Stimulated activated CD4-positive, alpha-beta T cell treated with anti-CD3 and anti-CD28 coated beads, Interleukin-1b, Interleukin-23, amount 100 ng/mL, for 1 hour (primary cell): ENCODE measurements at places on chromosomes 4 and X.

GRCh38 chr4:73705721-73706120 lies 34.6 kb upstream of the CXCL8 start:
- DNase-seq, result no peak

- no peak for DNase-seq
Measured at GRCh38 chrX:71998836-71999509, 88.3 kb downstream of the NHSL2 start.

DNA sequence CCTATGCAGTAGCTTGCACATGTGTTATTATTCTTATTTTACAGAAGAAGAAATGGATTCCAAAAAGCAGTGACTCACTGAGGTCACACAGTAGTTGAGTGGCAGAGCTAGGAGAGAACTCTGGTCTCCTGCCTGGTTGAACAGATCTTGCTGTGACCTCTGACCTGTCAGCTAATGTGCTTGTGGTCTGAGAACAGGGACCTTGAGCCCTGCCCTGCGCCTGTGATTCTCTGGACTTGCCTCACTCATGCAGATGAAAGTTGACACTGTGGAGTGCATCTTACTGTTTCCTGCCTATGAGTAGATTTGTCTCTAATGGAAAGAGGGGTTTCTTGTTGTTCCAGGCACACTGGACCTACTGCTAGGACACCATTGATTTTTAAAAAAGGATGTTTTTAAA lies 32.3 kb downstream of the ETNPPL start:
- DNase-seq, result no peak

DNA sequence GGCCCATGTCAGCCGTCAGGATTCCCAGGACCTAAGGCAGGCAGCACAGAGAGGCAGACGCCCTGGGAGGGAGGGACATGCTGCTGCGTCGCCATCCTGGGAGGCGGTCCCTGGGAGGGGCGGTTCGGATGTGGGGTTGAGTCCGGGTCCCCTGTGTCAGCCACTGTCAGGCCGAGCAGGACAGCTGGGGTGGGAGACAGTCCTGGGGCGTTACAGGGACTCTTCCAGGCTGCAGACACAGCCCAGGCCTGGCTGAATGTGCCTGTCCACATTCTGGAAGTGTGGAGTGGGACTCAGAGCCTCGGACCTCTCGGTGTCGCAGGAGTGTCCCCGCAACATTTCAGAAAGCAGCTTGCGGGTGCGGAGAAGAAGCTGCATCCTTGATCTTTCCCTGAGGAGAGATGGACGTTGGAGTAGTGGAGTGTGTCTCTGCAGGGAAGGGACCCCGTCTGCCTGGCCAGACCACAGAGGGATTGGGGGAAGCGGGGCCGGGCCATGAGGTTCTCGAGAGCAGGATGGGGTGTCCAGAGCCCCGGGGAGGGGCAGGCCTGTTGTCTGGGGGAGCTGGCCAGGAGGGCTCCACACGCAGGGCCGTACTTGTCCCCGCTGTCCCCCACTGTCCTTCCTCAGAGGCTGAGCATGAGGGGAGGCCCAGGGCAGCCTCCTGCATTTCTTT lies 6.1 kb downstream of the AKAP17A start:
- no peak for DNase-seq

GRCh38 chr4:39750216-39750615 lies 52.3 kb downstream of the UBE2K start:
- DNase-seq, result no peak

DNA sequence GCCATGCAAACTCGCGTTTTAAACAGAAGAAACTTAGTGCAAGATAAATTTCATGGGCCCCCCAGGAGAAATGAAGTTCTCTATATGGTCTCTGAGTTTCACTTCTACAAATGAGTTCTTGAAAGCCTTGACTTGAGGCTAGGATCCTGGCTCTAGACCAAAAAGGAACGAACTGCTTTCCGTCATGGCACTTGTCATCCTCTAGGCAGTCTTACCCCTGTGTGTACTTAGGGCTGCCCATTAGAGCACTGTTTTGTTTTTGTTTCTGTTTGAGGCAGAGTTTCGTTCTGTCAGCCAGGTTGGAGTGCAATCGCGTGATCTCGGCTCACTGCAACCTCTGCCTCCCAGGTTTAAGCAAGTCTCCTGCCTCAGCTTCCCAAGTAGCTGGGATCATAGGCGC lies 29.0 kb downstream of the RNF4 start:
- no peak for DNase-seq

GRCh38 chrX:68749426-68749825 lies 79.4 kb upstream of the EFNB1 start:
- no peak for DNase-seq

DNA sequence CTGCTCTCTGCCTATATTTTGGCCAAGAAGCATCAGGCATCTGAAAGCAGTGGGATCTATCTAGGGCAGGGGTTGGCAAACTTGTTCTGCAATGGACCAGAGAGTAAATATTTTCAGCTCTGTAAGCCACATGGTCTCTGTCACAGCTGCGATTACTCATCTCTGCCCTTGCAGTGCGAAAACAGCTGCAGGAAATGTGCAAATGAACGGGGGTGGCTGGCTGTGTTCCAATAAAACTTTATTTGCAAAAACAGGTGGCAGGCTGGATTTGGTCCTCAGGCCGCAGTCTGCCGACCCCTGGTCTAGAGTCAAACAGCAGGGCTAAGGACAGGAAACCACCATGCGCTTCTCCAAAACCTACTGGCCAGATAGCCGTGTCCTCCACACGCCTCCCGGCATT lies 48.6 kb downstream of the ACOX3 start:
- no peak for DNase-seq

GRCh38 chr4:6937754-6938153 lies 28.1 kb downstream of the TBC1D14 start:
- no peak for DNase-seq

DNA sequence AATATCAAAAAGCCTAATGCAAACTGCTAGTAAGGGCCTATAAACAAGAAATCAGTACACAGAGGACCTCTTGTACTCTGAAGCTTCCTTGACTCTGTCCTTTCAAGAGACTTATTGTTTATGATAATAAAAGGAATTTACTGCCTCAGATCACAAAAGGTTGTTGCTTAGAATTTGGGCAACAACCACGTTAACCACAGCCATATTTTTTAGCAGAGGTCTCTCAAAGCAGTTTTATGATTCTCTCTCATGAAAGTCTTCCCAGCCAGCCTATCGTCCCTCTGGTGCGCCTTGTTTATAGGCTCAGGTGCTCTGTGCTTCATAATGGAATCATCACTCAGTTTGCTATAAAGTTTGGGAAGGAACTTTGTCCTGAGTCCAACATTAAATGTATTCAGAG lies 270.6 kb downstream of the RCHY1 start:
- no peak for DNase-seq

DNA sequence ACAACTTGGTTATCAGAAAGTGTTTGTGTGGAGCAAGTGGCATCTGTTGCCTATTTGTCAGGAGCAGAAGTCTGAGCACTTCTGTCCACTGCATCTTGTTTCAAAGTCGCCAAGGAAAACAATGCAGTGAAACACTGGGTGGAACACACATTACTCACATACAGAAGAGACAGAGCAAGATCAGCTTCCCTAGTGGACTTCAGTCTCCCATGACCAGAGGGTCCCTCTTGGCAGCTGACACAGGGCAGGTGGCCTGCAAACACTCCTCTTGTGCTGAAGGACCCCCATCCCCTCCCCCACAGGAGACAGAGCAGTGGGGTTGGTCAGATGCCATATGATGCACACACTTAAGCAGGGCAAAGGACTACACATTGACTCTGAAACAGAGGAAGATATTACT lies 3.6 kb upstream of the BBS12 start:
- DNase-seq, result no peak

- no peak for DNase-seq
Measured at GRCh38 chr4:157045507-157046127, 30.3 kb upstream of the GLRB start.

DNA sequence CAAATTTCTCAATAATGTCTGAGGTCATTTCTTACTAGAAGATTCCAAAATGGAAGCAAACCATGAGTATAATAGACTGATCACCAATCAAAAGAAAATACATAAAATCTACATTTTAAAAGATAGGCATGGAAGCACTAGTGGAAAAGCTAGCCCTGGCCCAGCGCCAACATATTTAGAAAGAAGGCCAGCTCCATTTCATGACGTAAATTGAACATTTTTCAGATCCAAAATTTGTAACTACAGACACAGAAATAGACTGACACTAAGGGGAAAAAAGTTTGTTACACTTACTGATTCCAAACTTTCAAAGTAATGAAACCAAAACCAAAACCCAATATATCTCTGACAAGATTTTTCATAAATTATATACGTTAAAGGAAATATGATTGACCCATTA lies 117.7 kb downstream of the ADAMTS3 start:
- no peak for DNase-seq

DNA sequence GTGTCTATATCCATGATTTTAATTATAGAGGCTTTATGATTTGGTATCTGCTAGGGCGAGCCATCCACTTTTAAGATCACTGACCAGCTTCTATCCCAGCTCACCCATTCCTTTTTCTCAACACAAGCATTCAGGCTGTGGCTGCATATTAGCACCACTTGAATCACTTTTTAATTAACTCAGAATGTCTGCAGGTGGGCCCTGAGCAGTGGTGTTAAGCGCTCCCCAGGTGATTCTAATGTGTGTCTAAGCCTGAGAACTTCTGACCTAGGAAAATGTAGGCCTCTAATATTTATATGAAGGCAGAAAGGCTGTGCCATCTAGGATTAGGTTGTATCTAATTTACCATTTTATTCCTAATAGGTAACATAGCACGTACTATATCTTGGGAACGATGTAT lies 19.8 kb upstream of the QRFPR start:
- no peak for DNase-seq

DNA sequence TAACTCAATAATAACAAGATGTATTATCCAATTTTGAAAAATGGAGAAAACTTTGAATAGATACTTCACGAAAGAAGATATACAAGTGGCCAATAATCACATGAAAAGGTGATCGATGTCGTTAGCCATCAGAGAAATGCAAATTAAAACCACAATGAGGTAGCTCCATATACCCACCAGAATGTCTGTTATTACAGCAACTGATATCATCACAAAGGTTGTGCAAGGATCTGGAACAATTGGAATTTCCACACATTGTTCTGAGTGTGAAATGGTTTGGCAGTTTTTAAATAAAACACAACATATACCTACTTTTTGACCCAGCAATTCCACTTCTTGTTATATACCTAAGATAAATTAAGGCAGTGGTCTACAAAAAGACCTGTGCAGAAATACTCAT lies 71.7 kb downstream of the IRS4 start:
- DNase-seq, result no peak

- DNase-seq, result no peak
Measured at GRCh38 chrX:11558972-11559371, 106.7 kb downstream of the ARHGAP6 start.

DNA sequence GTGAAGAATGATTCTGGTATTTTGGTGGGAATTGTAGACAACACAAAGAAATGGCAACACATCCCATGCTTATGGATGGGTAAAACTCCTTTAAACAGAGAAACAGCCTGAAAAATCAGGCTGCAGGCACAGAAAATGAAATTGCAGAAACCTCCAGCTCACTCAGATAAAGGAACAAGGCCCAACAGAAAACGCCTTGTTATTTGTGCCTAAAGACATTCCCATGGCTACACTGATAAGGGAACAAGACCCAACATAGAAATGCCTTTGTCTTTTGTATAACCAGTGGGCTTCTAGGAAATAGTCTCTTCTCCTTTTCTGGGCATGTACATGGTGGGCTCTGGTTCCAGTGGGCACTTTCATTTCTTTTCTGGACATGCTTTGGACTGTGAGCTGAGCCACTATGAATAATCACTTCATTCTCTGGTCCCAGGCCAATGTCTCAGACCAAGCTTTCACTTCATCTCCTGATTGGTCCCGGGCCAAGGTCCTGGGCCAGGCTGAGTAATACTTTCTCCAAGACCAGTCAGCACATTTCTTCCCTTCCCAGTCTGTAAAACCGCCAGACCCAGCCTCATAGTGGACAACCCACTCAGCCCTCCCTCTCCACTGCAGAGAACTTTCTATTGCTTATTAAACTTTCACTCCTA lies 160.5 kb downstream of the TBX22 start:
- DNase-seq, result no peak

DNA sequence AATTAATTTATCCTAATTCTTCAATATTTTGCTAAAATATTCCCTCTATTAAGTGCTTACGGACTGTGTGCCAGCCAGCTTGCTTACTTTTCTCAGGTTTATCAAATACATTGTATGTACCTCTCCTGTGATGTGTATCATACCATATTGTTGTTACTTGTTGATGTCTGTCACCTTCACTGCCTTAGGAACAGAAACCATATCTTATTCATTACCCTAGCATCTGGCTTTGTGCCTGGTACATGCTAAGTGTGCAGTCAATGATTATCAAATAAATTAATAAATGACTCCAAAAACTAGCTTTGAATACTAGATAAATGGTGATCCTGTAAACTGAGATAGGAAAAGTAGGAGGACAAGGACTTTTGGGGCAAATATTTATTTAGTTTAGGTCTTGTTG lies 6.9 kb downstream of the CLCN3 start:
- DNase-seq, result no peak

DNA sequence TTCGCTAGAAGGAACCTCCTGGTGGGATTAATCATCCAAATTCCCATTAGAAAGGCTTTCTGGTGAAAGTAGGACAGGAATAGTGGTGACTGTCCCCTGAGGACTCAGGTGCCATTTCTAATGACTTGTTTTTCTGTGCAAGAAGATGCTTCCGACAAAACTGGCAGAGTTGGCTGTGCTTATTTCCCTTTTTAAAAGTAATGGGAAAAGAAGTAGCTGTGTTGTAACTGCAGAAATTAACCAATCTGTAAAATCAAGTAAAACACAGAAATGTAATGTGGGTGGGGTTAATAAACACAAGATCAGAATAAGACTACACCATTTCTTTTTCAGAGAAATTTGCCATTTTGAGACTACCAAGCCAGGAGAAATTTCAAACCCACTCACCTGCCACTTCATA lies 55.0 kb upstream of the FAM9B start:
- DNase-seq, result no peak

- DNase-seq, result no peak
Measured at GRCh38 chr4:47213106-47213505, 181.7 kb downstream of the GABRB1 start.

- no peak for DNase-seq
Measured at GRCh38 chr4:26307037-26307800, 13.6 kb upstream of the RBPJ start.
